ENCODE measurements at places on chromosomes 1 and 21. TPM values are rescaled to one million over a fixed set of nuclear protein-coding genes. Genes with fewer than 3 reads are reported as not detected.

Gene RHEX
- total RNA-seq = not detected

Gene RHBDL2
- 10.0 TPM for total RNA-seq

Gene PUM1
- 43.3 TPM for total RNA-seq

Gene THEMIS2
- 5.7 TPM for total RNA-seq

Gene NFASC
- total RNA-seq = 1.6 TPM

Gene PLCH2
- total RNA-seq = 5.9 TPM

Gene ZBTB8A
- 3.5 TPM for total RNA-seq

Gene SLC44A5
- total RNA-seq = not detected

DNA sequence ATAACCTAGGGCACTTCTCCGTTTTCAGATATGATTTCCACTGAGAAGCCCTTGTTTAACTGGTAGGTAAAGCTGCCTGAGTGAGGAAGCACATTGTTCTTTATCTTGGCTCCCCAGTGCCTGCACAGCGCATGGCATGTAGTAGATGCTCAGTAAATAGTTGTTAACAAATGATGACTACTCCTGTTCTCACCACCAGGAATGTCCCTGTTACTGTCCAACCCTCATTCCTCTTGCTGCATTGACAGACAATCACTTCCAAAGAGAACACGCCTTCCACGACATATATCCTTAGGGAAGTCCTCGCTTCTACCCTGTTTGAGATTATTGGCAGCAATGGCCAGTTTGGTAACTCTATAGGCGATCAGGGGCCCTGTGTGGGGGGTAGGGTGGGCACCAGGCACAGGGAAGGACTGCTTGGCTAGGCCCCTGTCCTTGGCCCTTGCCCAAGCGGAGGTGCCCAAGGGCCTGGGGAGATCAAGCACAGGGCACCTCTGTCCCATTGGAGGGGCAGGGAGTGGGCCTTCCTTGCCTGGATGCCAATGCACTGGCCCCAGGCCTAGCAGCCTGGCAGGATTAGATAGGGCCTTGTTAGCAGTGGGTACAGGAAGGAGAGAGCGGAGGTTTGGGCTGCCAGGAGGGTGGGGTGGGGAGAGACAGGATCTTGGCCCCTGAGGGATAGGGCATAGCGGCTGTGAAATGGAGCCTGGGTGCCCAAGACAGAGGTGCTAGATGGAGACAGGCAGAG, 10.2 kb downstream of the NES start:
- H3K4me3 ChIP-seq = no peak overlapping the region
- no peak overlapping the region for H3K27ac ChIP-seq
- H3K36me3 ChIP-seq = no peaks in the 10 kb centered on the region
- peaks cover 15% of the 10 kb centered on the region for H3K4me1 ChIP-seq
- no peaks in the 10 kb centered on the region for H3K27me3 ChIP-seq
- DNase-seq = no peak

- H3K4me3 ChIP-seq = no peak overlapping the region
- H3K27ac ChIP-seq = no peak overlapping the region
- DNase-seq = peak; percentile 15
- H3K36me3 ChIP-seq = no peaks in the 10 kb centered on the region
Observed at GRCh38 chr1:90475631-90476030, 241.5 kb downstream of the BARHL2 start.

- no peak overlapping the region for H3K4me3 ChIP-seq
- H3K27me3 ChIP-seq = no peaks in the 10 kb centered on the region
- H3K27ac ChIP-seq = no peak overlapping the region
- no peaks in the 10 kb centered on the region for H3K36me3 ChIP-seq
- DNase-seq = peak; percentile 46
Observed at GRCh38 chr1:183783342-183783741, 21.6 kb upstream of the RGL1 start.

- no peak overlapping the region for H3K27ac ChIP-seq
- peaks cover 94% of the 10 kb centered on the region for H3K27me3 ChIP-seq
- no peaks in the 10 kb centered on the region for H3K4me1 ChIP-seq
- no peaks in the 10 kb centered on the region for H3K36me3 ChIP-seq
- no peak for DNase-seq
- no peak overlapping the region for H3K4me3 ChIP-seq
Observed at GRCh38 chr1:2946291-2946690, 75.0 kb upstream of the ACTRT2 start.

DNA sequence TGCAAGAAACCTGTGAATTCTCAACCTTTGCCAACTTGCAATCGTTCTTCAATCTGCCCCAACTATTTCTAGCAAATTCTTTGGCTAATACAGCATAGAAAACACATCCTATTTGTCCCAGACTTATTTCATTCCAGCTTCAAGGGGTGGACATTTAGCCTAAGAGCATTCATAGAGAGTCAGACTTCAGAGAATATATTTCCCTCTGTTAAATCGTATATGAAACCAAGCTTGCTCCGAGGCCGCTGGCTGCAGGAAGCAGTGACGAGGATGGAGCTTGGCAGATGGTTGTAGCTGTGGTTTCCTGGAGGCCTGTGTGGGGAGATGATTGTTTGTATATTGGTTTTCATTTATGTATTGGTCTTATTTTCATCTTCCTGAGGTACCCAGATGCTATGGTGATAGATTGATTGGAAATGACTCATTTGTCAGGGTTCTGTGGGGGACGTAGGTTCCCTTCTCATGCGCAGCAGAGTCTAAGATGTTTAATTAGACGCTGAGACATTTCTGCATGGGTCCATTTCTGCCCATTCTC, 26.1 kb downstream of the MAN1C1 start:
- H3K4me3 ChIP-seq = no peak overlapping the region
- no peak for DNase-seq
- H3K4me1 ChIP-seq = no peaks in the 10 kb centered on the region
- H3K27ac ChIP-seq = no peak overlapping the region

DNA sequence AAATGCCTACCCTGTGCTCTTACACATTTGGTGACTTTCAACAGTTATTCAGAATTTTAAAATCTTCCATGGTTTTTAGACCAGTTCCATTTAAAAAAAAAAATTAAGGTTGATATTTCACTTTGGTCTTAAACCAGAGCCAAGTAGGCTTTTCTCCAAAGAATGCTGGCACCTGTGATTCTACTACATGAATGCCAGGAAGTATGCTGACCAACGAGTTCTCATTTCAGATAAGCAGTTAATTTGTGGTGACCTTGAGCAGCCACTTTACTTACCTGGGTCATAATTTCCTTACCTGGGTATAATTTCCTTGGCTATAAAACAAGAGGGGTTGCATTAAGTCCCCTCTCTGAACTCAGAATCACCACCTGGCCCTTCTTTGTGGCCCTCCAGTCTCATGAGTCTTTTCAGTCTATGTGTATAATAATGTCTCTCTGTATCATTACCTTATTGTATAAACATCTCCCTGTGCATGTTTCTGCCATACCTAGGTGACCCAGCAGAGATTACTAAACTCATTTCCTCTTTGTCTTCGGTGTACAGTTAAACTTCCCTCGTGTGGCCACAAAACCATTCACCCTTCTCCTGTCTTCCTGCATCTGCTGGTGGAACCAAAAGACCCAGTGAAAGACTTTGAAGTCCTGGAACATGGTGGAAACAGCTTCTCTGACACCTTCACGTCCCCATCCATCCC, 139.1 kb upstream of the DPT start:
- H3K27me3 ChIP-seq = no peaks in the 10 kb centered on the region
- no peaks in the 10 kb centered on the region for H3K36me3 ChIP-seq

GRCh38 chr21:26236281-26236680, 65.7 kb upstream of the APP start:
- H3K4me3 ChIP-seq = no peak overlapping the region
- no peaks in the 10 kb centered on the region for H3K27me3 ChIP-seq
- H3K4me1 ChIP-seq = no peaks in the 10 kb centered on the region
- H3K27ac ChIP-seq = no peak overlapping the region
- H3K36me3 ChIP-seq = no peaks in the 10 kb centered on the region

GRCh38 chr1:62891956-62892562, 108.1 kb downstream of the ATG4C start:
- no peak overlapping the region for H3K4me3 ChIP-seq
- H3K4me1 ChIP-seq = no peaks in the 10 kb centered on the region
- H3K36me3 ChIP-seq = no peaks in the 10 kb centered on the region
- DNase-seq = no peak

GRCh38 chr1:158283965-158284364, 5.8 kb upstream of the CD1C start:
- no peaks in the 10 kb centered on the region for H3K4me1 ChIP-seq
- no peak for DNase-seq
- no peak overlapping the region for H3K27ac ChIP-seq
- no peak overlapping the region for H3K4me3 ChIP-seq

- no peaks in the 10 kb centered on the region for H3K27me3 ChIP-seq
- no peak overlapping the region for H3K27ac ChIP-seq
- peaks cover 24% of the 10 kb centered on the region for H3K4me1 ChIP-seq
- H3K36me3 ChIP-seq = no peaks in the 10 kb centered on the region
Observed at GRCh38 chr1:209746451-209747165, 9.2 kb upstream of the TRAF3IP3 start.

DNA sequence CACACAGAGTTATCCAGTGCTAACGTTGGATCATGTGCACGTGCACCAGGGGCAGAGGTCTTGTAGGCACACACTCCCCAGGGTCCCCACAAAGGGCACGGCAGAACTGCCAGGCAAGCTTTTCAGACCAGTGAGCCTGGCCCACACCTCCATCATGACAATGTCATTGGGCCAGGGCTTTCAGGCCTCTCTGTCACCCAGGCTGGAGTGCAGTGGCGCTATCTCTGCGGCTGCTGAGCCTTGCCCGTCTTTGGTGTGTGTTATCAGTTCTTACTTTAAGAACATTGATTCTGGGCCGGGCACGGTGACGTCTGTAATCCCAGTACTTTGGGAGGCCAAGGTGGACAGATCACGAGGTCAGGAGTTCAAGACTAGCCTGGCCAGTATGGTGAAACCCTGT, 44.2 kb downstream of the PKNOX1 start:
- no peaks in the 10 kb centered on the region for H3K27me3 ChIP-seq
- DNase-seq = no peak
- H3K27ac ChIP-seq = no peak overlapping the region
- H3K4me3 ChIP-seq = no peak overlapping the region
- H3K4me1 ChIP-seq = no peaks in the 10 kb centered on the region

- H3K4me1 ChIP-seq = peaks cover 16% of the 10 kb centered on the region
- H3K27me3 ChIP-seq = no peaks in the 10 kb centered on the region
- H3K36me3 ChIP-seq = no peaks in the 10 kb centered on the region
- peak; percentile 77 for DNase-seq
- H3K27ac ChIP-seq = peak overlapping the region; percentile 66
Observed at GRCh38 chr1:83999316-83999819, 436 bp upstream of the TTLL7 start.

All from PC-3 (cell line).